ENCODE measurements at places on chromosomes 4 and X. TPM values are rescaled to one million over a fixed set of nuclear protein-coding genes. Genes with fewer than 3 reads are reported as not detected.

- DNase-seq = no peak
Measured at GRCh38 chr4:15002659-15003400, 549 bp downstream of the CPEB2 start.

The CLGN gene
- 12.1 TPM for total RNA-seq

The SMIM31 gene
- not detected for total RNA-seq

- no peak for DNase-seq
Measured at GRCh38 chr4:1226144-1226481, 22.8 kb downstream of the CTBP1 start.

DNA sequence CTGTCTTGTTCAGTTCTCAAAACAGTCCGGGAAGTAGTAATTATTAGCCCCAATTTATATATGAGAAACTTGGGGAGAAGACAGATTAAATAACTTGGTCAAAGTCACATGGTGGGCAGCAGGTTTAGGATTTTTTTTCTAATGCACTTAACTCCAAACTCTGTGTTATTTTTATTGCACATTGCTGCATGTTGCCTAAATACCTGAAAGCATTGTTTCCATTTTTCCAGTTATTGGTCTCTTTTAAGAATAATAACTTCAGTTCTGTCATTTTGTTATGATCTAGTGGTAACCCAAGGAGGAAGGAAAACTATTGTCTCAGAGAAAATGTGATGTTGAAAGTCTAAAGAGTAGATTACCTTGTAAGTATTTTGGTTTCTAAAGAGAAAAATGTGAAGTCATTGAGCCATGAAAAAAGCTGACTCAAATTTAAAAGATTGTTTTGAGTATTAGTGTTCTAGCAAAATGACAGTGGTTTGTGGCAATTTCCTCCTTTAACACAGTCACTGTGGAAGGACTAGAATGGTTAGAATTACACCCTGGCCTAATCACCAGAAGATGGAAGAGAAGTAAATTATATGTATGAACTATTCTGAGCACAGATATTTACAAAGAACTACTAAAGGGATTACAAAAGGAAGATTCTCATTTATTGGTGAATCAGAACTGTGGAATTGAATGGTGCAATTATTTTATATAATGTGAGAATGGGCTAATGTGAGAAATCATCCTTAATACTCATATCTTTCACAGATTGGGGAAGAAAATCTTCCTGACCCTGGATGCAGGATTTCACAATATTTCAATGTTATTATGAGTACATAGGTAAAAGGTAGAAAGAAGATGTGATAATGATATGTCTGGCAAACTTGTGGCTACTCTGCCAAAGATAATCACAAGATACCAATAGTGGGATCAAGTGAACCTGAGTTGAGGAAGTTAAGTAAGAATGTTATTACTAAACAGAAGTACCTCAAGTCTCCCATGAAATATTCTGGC, 21.7 kb upstream of the CXCL8 start:
- no peak for DNase-seq

DNA sequence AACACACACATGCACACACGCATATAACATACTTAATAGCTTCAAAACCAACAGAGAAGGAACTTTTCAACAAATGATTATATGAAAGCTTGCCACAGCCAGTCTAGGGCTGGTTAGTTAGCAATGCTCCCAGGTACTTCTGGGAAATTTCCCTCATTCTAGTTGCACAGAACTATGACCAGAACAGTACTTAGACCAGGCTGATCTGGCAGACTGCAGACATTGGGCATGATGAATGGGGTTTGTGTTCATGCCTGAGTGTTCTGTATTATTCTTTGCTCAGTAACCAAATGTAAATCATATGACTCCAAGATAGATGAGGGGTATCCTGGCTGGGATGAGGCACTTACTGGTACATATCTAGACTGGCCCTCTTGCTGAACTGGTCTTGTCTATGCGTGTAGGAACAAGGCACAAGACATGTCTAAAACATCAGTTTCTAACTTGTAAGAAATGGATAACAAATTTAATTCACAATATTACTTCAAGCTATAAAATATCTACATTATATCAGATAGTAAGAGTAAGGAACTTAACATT, 50.3 kb upstream of the GEMIN8 start:
- no peak for DNase-seq

DNA sequence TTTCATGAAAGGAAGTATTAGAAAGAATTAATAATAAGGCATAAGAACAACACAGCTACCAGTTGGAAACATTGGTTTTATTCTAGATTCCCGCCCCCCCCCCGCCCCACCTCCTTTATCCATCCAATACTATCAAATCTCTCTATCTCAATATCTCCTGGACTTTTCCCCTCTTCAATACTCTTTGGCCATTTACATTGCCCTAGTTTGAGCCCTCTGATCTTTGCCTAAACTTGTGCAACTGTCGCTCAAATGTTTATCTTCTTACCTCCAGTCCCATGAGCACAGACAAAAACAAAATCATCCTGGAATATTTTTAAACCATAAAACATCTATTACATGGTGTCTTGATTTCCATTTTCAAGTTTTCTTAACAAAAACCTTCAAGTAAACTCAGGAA, 488.2 kb downstream of the KLHL13 start:
- DNase-seq = no peak

DNA sequence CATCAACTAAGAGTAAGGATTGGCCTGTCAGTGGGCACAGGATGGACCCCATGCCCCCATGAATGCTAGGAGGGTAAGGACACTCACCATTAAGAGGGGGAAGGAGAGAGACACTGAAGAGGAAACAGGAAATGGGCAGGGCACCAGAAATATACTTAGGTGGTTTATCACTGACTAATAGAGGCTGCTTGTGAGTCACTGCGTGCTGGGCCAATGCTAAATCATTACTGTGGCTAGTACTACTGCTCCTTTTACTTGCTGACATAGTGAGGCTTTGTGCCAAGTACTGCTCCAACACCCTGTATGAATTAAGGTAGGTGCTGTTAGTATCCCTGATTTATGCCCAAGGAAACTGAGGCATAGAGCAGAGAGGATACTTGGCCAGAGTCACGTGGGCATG, 130.4 kb upstream of the FRMPD4 start:
- DNase-seq = peak; percentile 74

- DNase-seq = no peak
Measured at GRCh38 chrX:121151293-121151692, 103.9 kb downstream of the GLUD2 start.

DNA sequence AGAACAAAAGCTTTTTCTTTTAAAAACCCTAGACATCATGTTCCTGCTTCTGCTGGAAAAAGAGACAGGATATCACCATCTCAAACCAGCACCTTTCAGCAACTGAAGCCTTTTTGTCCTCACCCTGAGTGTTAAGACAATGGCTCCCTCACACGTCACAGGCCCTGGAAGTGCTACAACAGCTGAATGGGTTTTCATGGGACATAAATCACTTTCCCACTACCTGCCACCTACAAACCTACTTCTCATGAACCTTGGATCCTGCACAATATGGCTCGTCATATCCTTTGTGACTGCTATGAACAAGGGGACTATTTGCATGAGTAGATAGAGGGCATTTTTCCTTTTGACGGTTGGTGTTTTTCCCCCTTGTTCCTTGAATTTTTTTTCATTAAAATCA, 93.6 kb downstream of the TSPAN5 start:
- DNase-seq = no peak

DNA sequence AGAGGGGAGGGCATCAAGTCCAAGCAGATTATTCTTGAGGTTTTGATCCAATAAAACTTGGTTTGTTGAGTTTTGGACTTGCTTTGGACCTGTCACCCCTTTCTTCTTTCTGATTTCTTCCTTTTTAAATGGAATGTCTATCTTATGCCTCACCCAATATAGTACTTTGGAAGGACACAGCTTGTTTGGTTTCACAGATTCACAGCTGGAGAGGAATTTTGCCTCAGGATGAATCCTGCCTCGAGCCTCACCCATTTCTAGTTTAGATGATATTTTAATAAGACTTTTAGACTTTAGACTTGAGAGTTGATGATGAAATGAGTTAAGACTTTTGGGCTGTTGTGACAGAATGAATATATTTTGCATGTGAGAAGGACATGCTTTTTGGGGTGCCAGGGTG, 136.9 kb upstream of the PDE5A start:
- DNase-seq = no peak

DNA sequence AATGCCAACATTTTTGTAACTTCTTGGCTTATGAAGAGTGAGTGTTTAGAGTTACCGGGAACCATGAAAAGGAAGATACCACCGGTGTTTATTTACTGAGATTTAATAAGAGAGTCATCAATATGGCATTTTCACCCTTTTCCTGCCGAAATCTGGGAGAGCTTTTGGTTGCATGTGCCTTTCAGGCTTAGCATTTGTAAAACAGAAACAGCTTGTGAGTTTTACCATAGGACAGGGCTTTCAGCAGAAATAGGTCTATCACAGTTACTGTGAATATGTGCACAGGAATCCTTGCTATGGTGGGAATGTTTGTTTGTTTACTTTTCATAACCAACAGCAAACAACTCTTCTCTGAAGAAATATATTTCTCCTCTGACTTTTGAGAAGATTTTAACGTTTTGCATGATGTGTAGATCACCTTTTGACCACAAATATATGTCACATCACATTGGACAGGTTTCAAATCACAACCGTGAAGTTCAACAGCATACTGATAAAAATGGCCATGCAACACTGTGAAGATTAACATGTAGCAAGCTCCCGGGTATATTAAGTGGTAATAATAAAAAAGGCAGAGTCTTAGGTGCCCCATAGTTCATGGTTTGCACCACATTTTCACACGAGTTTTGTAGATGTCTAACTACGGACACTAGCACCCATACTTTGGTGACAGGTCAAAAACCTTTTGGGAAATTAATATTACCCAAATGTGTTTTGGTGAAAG, 21.3 kb downstream of the ARHGAP24 start:
- DNase-seq = no peak

All from kidney epithelial cell (primary cell).